Stimulated activated CD8-positive, alpha-beta memory T cell treated with anti-CD3 and anti-CD28 coated beads, Interleukin-15, amount 100 ng/mL, for 4 hours (primary cell): ENCODE measurements at places on chromosomes 4 and X.

- DNase-seq, result no peak
Observed at GRCh38 chrX:1411326-1411725, 19.4 kb upstream of the SLC25A6 start.

DNA sequence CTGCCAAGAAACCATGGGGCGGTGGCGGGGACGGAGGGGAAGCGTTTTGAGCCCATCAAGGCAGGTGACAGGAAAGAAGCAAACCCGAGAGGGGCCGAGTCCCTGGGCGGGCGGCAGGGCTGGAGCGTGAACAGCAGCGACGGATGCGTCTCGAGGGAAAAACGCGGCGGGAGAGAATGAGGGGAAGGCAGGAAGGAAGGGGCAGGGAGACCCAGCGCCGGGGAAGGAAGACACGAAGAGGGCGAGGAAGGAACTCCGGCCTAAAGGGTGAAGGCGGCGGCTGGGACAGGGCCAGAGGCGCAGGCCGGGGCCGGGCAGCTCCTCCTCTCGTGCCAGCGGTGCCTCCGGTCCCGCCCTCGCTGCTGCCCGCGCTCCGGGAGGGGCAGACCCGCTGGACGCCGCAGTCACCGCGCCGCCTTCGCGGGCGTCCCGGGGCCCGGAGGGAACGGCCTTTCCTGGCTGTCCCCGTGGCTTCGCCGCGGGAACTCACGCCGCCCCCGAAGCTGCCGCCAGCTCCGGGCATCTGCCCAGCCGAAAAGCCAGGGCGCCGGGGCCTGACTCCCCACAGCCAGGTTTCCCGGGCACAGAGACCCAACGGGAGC is 751 bp upstream of the RGS12 start:
- DNase-seq, result no peak

DNA sequence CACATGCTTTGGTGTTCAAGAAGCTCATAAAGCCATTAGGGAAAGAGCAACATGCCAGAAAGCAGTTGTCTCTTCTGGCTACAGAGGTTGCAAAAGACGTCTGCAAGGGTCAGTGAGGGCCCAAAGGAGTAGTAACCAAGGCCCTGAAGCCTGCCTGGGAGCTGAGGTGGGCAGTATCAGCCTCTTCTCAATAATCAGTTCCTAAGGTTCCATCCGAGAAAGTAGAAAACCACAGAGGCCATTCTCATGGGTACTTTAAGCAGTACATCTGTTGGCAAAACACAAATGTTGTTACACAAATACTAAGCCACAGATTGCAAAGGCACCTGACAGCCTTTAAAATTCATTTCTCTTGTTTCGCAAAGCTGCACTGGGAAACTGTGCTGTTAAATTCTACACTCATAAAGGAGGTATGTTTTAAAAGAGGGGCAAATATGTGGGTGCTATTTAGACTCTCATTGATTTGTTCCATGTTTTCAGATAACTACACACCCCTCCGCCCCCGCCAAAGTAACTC is 37.7 kb downstream of the MECP2 start:
- DNase-seq, result no peak

DNA sequence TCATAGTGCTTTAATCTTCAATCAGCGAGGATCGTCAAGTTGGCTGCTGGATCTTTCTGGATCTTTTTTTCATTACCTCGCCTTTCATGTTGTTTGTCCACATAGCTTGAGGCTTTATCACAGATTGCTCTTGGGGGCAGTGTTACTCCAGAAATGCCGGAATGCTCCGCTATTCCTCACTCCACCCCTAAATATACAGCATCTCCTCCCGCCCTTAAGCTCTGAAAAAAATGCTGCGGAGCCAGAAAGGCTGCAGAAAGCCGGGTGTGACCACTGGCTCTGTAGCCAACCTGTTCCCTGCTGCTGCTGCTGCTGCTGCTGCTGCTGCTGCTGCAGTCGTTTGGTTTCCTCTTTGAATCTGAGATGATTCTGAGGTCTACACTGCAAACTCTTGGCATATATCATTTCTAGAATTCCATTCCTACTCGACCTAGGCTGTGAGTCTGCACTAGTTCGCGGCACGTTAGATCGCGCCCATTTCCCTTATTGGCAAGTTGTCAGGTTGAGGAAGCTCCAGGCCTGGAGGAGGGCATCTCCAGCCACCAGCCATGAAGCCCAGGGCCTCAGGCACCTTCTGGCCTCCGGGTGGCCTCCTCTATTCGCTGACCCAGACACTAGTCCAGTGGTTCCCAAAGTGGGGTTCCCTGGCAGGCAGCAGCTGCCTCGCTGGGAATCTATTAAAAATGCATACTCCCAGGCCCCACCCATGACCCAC is 34.2 kb downstream of the WDR13 start:
- peak; percentile 14 for DNase-seq

DNA sequence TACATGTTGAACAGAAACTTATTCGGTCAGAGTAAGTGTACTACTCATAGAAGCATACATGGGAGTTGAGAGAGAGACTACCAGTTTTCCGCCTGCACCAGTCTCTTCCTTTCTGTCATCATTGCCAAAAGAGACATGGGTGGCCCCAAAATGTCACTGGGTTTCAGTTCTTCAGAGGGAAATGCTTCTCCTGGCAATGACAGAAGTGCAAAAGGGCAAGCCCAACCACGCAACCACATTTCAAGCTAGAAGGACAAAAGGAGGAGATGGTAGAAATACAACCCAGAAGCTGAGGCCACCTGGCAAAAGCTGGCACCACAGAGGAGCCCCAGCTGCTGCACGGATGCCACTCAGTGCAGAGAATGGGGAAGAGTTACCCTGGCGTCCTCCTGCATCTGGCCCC is 320.1 kb downstream of the BCOR start:
- no peak for DNase-seq

- no peak for DNase-seq
Observed at GRCh38 chrX:52015794-52016193, 53.2 kb downstream of the MAGED4B start.

GRCh38 chrX:22536746-22537304 is 264.1 kb downstream of the CBLL2 start:
- DNase-seq, result no peak

GRCh38 chr4:123412700-123413512 is 16.3 kb downstream of the SPRY1 start:
- no peak for DNase-seq

- no peak for DNase-seq
Observed at GRCh38 chr4:42416017-42416416, 18.7 kb downstream of the SHISA3 start.

DNA sequence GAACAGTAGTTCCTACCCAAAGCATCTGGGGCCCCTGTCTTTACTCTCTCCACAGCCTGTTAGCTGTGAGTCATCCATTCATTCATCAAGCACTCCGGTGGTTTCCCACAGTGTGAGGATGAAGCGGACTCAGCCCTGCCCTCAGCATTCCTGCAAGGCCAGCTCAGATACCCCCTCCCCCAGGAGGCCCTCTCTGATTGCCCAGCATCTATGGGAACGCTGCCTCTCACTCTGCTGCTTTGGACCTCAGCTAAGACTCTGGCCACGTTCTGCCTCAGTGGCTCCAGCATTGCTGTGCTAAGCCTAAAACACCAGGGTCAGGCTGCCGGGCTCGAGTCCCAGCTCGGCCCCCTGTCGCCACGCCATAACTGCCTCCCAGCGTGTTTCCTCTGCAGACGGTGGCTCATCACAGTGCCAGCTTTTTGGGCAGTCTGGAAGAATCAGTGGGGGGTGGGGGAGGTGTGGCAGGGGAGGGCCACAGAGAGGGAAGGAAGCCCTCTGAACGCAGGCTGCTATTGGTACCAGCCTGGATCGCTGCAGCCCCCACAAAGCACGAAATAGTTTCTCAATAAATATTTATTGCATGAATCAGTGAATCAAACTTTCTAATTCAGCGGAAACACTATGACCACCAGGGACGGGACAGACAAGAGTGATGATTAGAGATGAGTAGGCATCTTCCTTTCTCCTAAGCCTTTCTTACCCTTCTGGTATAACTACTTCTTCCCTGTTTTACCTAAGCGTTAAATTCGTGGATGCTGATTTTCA is 74.4 kb downstream of the SORCS2 start:
- no peak for DNase-seq
